ENCODE measurements at places on chromosomes 12 and 14. TPM values are rescaled to one million over a fixed set of nuclear protein-coding genes. Genes with fewer than 3 reads are reported as not detected.

Gene PYGL
- total RNA-seq = 69.1 TPM

Gene POU6F1
- 13.2 TPM for total RNA-seq

Gene COCH
- 1.8 TPM for total RNA-seq

Gene RD3L
- total RNA-seq = not detected

Gene EAPP
- total RNA-seq = 23.5 TPM

Gene SSPN
- 1.7 TPM for total RNA-seq

Gene GPR162
- total RNA-seq = 2.0 TPM

Gene GPR84
- not detected for total RNA-seq

Gene GLT1D1
- not detected for total RNA-seq

Gene FIGNL2
- 0.73 TPM for total RNA-seq

Gene RNASE7
- not detected for total RNA-seq

Gene C14orf180
- not detected for total RNA-seq

Gene CPNE6
- total RNA-seq = not detected

Gene RTN1
- 3.7 TPM for total RNA-seq

Gene KRT72
- not detected for total RNA-seq

Gene ZBTB39
- total RNA-seq = 8.0 TPM

Gene PSME2
- 165 TPM for total RNA-seq

Gene HOXC10
- 1.2 TPM for total RNA-seq

Gene SLC4A8
- 3.4 TPM for total RNA-seq

Gene OR4E2
- not detected for total RNA-seq

Gene TSPAN19
- total RNA-seq = 0.35 TPM

Gene DPF3
- total RNA-seq = 6.2 TPM

Gene GZMH
- not detected for total RNA-seq

Gene COX8C
- not detected for total RNA-seq

Gene KRT83
- total RNA-seq = not detected

Gene TMEM30B
- total RNA-seq = 0.34 TPM

Gene LRRC43
- total RNA-seq = 1.4 TPM

Gene PTCSC3
- total RNA-seq = not detected

Gene STYK1
- total RNA-seq = 1.7 TPM

Gene ERBB3
- 0.53 TPM for total RNA-seq

Gene MEG3
- 134 TPM for total RNA-seq

Gene CCDC85C
- 9.7 TPM for total RNA-seq

Gene TMEM121
- total RNA-seq = 7.0 TPM

Measured in glomerular endothelial cell (primary cell).